Stimulated activated CD8-positive, alpha-beta memory T cell treated with anti-CD3 and anti-CD28 coated beads, Interleukin-15, amount 100 ng/mL, for 48 hours (primary cell): ENCODE measurements at places on chromosomes 7 and 10.

- DNase-seq = no peak
Observed at GRCh38 chr7:74376256-74377036, 77.3 kb upstream of the GTF2IRD1 start.

GRCh38 chr7:130793855-130794618 lies 60.0 kb upstream of the KLF14 start:
- DNase-seq = no peak

- DNase-seq = no peak
Observed at GRCh38 chr7:92547579-92547978, 19.0 kb downstream of the RBM48 start.

DNA sequence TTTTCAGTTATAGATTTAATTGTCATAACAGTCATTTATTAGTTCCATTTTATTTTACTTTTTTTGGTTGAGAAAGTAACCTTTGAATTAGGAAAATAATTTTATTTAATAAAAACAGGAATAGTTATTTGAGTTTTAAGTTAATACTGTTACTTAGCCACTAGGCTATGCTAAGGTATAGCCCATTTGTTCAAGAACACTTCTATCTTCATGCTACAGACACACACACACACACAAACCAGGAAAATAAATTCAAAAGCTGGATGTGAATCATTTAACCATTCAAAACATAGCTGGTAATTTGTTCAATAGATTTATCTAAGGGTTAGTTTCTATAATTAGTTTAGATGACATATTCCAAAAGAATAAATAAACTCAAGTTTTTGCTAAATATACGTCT lies 148.4 kb downstream of the RNF133 start:
- no peak for DNase-seq

DNA sequence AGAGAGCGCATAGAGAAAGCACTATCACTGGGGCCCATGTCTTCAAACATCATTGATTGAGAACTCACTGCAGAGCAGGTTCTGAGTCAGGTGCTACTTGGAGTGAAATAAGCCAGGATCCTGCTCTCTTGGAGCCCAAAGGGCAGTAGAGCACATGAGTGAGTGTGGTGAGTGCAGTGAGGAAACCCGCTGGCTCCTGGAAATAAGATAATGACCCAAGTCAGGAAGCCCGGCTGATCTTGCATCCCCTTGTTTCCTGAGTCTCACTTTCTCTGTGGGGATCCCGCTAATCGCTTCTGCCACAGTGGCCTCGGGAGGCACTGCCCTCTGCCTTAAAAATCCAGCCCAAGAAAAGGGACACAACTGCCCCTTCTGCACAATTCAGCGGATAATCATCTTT lies 7.1 kb upstream of the FAM107B start:
- no peak for DNase-seq

DNA sequence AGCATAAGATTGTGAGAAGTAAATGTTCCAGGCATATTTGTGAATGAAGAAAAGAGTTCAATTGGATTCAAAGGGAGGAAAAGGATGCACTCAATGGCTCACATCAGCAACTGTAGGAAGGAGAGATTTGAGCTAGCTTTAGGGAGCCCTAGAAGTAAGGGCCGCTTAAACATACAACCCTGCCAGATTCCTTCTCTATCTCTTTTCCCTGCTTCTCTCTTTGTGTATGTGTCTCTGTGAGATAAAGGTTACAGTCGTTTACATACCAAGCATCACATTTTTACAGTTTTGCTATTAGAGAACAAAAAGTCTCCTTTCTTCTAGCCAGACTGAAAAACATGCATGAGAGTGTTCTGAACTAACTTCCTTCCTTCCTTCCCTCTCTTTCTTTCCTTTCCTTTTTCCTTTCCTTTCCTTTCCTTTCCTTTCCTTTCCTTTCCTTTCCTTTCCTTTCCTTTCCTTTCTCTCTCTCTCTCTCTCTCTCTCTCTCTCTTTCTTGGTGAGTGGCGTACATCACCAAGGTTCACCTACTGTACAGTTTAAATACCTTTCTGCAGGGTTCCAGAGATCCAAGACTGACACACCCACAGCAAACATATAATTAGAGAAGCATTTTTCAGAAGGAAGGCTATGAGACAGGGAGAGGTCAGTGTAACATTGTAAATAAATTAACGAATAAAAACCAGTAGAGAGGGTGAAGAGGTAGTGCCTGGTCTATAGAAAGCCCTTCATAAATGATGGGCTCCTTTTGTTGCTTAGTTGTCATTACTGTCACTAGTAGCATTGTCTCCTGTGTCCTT lies 240.4 kb downstream of the ARL4A start:
- no peak for DNase-seq

- no peak for DNase-seq
Observed at GRCh38 chr10:27664461-27664860, 81.2 kb downstream of the MKX start.

- no peak for DNase-seq
Observed at GRCh38 chr10:62414359-62414758, 40.2 kb downstream of the ZNF365 start.

GRCh38 chr7:68699090-68699711 lies 899.1 kb upstream of the AUTS2 start:
- no peak for DNase-seq

GRCh38 chr10:62193479-62193878 lies 75.2 kb downstream of the RTKN2 start:
- no peak for DNase-seq

DNA sequence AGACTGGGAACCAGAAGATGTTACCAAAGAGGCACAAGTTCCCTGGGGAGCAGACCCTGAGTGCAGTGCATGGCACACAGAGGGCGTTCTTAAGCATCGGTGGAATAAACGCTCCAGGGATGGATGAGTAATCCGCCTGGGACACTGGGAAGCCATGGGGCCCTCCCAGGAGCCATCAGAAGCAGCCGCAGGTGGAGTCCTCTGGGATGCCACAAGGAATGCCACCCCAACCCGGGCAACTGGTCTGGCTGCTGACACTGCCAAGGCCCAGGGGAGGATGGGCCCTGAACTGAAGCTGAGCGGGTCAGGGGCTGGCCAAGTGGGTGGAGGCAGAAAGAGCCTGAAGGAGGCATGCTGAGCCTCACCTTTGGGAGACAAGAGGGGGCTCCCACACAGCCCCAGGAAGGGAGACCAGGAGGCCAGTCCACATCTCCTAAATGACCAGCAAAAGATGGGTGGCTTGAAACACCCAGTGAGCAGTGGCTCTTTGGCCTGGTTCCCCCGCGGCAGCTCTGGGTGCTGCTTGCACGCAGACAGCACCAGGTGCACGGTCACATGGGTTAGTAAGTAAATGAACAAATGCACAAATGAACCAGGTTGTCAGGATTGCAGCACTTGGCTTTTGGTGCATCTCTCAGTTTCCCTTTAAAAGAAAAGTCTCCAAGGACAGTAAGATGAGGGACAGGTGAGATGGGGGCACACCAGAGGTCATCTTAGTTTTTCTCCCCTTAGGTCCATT lies 141.3 kb upstream of the ZMIZ1 start:
- no peak for DNase-seq

- no peak for DNase-seq
Observed at GRCh38 chr10:77606751-77607150, 30.9 kb downstream of the KCNMA1 start.

DNA sequence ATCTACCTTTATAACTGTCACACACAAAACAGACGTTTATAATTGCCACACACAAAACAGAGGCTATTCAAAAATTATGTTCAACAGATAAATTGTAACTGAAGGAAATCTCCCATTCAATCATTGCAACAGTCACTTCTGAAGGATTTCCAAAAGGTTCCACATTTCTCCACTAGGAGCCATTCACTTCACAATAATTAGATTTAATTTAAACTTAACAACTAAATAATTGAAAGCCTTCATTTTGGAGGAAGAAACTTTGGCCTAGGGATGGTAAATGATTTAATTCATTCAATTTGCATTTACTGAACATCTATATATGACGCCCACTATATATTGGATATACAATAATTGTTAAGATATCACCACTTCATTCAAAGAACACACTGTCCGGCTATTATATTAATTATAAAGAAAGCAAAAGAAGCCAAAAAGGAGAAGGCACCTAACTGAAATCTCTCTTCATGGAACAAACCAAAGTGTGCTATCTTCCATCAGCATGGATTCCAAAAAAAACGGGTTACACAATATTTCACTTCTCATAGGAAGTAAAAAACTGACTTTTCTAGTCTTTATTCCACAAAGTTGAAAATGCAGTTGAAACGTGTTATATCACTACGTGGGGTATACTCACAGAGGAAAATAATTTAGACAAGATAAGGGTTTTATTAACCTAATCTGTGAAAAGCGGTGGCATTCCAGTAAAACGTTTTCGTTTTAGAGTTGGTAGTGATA lies 1.7 kb downstream of the ATAD1 start:
- no peak for DNase-seq

- peak; percentile 74 for DNase-seq
Observed at GRCh38 chr10:70656489-70656888, 15.8 kb upstream of the ADAMTS14 start.

DNA sequence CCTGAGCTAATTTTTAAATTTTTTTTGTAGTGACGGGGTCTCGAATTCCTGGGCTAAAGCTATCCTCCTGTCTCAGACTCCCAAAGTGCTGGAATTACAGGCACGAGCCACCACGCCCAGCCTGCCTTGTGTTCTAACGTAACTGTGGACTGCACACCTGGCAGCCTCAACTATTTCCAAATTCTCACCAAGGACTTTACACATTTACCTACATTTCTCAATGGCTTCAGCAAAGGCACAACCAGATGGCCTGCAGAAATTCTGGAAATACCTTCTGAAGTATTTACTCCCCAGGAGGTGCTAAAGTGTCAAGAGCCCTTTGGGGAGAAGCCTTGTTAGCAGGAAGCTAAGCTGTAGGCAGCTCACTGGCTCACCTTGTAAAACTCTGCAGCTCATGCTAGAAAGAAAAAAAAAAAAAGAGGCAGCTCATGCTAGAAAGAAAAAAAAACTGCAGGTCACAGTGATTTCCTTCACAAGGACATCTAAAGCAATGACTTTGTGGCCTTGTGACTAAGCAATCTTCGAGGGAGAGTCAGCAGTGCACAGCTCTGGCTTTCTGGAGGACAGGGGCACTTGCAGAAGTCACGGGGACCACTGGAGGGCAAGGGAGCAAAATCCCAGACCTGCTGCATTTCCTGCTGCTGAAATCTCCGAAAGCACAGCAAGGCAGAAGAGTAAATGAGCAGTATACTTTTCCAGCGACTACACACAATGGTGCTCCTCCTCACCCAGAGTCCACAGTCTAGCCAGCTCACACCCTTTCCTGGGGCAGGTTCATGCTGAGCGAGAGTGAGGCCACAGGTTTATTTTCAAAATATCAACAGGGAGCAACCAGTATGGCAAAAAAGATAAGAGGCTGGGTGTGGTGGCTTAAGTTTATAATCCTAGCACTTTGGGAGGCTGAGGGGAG lies 40.4 kb downstream of the BAIAP2L1 start:
- DNase-seq = no peak

DNA sequence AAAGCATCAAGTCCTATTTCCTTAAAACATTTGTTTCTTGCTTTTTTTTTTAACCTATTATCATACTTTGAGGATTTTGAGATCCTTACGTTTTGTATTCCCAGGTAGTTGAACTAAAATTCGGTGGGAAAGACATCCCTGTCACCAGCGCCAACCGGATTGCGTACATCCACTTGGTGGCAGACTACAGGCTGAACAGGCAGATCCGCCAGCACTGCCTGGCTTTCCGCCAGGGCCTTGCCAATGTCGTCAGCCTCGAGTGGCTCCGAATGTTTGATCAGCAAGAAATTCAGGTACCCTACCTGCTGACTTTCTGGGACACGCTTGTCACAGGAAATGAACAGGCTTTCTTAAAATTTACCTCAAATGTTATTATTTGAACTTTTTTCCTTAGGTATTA lies 83.0 kb upstream of the DNAJB6 start:
- no peak for DNase-seq

GRCh38 chr7:37153376-37153775 lies 295.3 kb downstream of the ELMO1 start:
- DNase-seq = no peak

GRCh38 chr7:51256209-51256781 lies 60.3 kb downstream of the COBL start:
- no peak for DNase-seq

DNA sequence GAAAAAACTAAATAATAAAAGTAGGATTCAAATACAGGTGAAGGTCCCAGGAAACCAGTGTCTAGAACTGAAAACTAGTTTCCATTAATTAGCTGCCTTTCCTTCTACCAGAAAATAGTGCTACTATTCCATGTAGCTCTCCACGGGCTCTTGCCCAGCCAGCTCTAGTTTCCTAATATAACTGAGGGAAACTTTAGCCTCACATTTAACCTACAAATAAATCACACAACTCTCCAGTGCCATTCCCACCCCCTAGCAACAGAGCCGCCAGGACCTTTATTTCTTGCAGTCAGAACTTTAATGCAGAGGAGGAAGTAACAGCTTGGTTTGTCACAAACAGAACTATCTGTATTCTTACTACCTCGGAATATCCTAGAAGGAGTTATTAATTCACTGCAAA lies 10.3 kb downstream of the TOMM7 start:
- no peak for DNase-seq

DNA sequence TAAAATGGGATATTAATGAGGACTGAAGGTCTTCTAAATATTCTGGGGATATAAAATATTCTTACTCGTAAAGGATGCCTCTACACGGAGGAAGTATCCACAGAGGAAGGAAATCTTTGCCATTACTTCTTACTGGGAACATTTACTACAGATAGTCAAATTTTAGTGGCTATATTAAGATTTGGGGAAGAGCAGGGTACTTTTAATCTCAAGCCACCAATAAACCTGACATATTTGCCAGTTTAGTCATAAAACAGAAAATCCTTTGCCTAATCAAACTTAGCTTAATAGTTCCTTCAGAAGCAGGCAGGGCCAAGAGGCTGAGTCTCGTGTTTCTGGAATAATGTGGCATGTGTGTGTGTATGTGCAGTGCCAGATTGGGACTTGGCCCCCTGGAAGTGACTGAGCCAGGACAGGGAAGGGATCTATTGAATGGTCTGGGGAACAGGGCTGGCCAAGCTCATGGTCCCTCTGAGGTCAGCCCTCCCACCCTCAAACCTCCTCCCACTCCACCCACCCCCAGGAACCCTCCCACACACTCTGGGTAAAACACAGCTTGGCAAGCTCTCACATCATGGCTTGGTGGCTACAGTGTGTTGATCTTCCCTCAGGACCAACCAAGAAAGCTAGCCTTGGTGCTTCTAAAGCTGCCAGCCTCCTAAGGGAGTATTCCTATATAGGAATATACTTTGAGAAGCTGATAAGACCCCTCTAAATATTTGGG lies 1.6 kb upstream of the PIK3CG start:
- DNase-seq = no peak

DNA sequence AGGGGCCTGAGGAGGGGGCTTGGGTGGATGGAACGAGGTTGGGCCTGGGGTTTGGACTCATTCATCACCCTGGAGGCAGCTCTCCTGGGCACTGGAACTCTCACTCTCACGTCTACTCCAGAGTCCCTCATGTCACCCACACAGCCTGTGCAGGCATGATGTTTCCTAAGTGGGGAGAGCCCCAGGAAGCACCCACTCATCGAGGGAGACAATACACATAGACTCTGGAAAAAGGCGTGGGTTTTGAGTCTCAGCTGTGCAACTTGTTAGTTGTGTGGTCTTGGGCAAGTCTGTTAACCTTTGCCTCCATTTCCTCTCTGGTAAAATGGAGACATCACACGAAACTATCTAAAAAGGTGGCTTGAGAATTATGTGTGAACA lies 25.9 kb upstream of the RBM20 start:
- DNase-seq = peak; percentile 37
